NCI-H2107 (cell line): ENCODE measurements at places on chromosomes 13 and 19.

- no peak for DNase-seq
Observed at GRCh38 chr19:38252941-38253691, 3.1 kb downstream of the PPP1R14A start.

GRCh38 chr13:111792956-111793355 lies 274.0 kb upstream of the SOX1 start:
- DNase-seq = no peak

DNA sequence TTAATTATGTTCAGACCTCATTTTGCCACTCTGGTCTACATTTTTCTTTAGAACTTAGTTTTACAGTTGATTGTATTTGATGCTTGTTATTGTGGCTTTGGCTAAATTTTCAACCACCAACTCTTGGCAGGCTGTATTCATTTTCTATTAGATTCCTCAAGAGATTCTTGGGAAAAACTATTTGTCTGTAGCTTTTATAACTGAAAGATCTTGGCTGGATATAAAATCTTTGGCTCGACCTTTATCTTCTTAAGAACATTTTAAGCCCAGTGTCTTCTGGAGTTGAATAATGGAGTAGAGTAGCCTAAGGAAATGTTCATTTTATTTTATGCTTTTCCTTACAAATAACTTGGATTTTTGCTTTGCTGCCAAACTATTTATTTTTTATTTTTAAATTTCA lies 848.5 kb downstream of the PCDH17 start:
- no peak for DNase-seq

- DNase-seq = no peak
Observed at GRCh38 chr13:94327318-94327717, 152.2 kb downstream of the DCT start.

- no peak for DNase-seq
Observed at GRCh38 chr19:12695096-12695495, 1.3 kb downstream of the FBXW9 start.

- DNase-seq = no peak
Observed at GRCh38 chr13:48318377-48318811, 14.8 kb downstream of the RB1 start.

DNA sequence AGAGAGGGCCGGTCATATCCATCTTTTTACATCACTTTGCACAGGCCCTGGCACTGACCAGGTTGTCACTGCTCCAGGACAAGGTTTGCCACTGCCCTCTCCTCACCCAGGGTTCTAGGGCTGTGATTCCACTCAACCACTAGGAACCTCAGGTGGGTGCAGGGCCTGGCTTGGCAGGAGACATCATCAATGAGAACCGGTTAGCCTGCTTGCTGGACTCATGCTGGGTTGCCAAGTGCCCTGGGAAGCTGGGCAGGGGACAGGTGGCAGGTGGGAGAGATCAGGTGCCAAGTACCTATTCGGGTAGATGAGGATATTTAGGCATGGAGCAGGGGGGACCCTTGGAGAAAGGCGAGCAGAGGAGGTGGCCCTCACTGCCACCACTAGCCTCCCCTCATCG lies 4.2 kb upstream of the CERS4 start:
- DNase-seq = peak; percentile 57

GRCh38 chr13:57825066-57825465 lies 193.5 kb downstream of the PCDH17 start:
- no peak for DNase-seq

DNA sequence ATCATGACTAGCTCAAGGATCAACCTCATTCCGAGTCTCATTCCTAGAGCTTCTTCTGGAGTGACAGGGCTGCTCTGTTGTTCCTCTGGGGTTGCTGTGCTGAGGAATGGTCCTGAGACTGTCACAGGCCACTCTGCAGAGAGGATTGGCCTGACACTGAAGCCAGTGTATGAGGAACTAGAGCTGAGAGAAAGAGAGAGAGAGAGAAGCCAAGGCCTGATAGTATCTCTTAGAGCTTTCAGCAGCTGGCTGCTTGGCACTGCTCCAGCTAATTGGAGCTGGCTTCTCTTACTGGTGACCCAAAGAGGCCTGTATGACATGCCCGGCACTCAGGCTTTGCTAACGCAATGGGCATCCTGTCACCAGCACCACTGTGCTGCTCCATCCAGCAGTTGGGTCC lies 73.4 kb upstream of the FLT1 start:
- no peak for DNase-seq

DNA sequence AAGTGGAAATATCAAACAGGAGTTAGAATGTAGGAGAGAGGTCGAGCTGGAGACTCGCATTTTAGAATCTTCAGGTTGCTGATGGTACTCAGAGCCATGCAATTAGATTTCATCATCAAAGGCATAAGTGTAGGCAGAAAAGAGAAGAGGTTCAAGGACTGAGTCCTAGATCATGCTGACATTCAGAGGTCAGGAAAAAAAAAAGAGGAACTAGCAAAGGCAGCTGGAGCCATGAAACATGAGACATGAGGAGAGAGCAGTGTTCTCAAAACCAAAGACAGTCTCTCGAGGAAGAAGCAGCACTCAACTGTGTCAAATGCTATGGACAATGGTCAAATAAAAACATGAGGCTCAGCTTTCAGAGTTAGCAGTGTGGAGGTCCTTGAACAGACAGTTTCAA lies 12.4 kb upstream of the TPP2 start:
- DNase-seq = no peak

DNA sequence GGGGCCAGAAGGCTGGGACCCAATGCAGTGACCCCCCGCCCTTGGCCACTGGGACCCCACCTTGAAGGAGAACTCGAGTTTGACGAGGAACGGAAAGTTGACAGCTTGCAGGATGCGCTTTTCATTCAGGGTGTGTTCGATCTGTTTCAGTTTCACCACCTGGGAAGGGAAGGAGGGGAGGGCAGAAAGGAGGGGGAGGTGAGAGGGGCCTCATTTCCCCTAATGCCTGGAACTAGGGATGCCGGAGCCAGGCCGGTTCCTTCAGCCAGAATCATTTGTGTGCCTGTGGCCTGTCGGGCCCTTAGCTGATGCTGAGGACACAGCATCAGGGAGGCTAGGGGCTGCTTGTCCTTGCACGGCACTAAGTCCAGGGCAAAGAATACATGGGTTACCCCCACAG lies 12.2 kb upstream of the SAMD1 start:
- no peak for DNase-seq

DNA sequence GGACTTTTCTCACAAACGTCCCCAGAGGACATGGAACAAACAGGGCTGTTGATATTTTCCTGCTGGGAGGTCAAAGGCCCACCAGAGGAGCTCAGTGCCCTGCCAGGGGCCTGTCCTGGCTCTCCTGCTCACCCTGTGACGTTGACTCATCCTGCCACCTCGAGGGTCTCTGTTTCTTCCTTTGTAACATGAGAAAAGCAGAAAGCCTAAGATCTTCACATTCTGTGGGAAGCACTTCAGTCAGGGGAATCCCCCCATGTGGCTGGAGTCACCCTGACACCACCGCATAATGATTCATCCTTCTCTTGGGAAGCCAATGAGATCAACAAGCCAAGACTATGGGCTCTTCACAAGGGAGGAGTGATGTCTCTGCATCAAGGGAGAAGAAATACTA lies 147.9 kb downstream of the KATNAL1 start:
- DNase-seq = no peak

DNA sequence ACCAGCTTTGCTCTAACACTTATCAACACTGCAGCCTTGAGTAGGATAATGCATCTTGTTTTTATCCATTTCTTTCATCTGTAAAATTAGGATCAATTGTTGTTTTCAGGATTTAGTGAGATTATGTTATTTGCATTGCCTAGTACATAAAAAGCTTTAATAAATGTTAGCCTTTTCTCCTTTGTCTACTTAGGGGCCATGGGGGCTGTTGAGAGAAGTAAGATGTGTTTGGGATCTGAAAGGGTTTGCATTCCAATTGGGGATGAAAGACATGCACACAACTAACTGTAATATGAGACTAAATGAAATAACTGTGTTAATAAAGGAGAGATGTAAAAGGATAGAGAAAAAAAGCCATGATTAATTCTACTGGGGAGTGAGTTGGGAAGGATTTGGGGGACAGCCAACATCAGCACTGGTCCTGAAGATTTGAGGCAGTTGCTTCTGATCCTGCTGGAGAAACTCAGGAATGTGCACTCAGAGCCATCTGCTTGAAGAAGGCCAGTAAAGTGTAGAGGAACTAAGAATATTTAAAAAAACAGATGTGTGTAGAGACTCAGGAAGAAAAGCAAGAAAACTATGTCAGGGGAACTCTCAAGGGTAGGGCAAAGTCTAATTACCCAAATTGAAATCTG lies 236.3 kb downstream of the OLFM4 start:
- DNase-seq = no peak

- no peak for DNase-seq
Observed at GRCh38 chr19:49431330-49431749, 6.2 kb downstream of the GFY start.

- no peak for DNase-seq
Observed at GRCh38 chr13:73922493-73923393, 211.5 kb downstream of the KLF12 start.

DNA sequence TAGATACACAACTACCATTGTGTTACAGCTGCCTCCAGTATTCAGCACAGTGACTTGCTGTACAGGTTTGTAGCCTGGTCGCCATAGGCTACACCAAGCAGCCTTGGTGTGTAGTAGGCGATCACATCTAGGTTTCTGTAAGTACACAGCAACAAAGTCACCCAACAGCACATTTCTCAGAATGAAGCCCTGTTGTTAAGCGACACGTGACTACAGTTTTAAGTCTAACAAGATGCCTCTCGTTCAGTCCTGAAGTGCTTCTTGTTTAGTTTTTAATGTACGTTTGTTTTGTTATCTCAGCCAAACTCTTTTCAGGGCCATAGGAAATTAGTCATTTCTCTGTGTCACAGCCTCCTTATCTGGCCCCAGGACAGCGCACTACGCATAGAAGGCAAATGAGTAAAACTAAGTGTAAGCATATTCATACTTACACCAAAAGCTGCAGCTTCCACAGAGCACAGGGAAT lies 50.0 kb upstream of the GPR183 start:
- DNase-seq = no peak

DNA sequence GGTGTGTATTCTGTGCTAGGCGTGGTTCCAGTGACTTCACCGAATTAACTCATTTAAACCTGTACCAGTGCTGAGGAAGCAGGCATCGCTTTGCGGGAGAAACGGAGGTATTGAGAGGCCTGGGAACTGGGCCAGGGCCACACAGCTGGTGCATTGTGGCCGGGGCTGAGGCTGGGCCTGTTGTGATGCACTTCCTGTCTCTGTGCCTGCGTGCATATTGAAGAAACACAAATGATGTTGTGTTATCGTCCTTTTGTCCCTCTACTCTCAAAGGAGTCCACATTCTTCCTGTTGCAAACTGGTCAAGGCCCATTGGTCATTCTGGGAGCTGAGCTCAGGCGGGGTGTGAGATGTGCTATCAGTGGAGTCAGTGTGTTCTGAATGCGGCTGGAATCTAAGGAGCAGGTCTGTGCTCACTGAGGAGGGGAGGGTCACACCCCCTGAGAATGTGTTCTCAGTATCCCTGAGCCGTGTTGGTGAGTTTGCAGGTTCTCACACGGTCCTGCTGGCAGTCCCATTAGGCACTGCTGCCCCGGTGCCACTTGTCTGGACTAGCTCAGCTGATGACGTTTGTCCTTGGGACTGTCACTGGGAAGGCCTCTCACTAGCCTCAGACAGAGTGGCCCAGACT lies 62.1 kb downstream of the ARHGEF7 start:
- no peak for DNase-seq

- DNase-seq = no peak
Observed at GRCh38 chr13:37715606-37716015, 117.0 kb upstream of the POSTN start.

DNA sequence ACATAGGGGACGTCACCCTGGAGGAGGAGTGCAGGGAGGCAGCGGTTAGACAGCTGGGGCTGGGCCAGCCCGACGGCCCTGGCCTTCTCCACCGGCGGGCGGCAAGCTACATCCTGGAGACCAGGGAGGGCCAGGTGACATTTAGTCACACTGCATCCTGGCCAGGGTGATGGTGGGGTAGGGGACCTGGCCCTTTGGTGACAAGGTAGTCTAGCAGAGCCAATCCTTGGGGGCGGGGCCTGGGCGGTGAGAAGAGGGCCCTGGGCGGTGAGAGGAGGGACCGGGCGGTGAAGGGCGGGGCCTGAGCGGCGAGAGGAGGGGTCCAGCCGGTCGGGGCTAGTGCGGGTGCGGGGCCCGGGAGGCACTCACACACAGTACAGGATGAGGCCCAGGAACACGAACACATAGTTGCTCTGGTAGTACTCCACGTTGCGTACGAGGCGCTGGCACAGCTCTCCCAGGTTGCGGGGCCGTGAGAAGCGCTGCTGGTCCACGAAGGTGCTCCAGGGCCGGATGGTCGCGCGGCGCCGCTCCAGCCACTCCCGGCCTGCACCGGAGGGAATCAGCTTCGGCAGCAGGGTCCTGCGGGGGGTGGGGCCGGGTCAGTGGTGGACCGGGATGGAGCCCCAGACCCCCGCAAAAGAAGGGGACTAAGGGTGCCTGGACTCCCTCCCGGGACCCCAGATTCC lies 610 bp downstream of the RABAC1 start:
- DNase-seq = peak; percentile 59

- DNase-seq = no peak
Observed at GRCh38 chr19:45976178-45976577, 2.5 kb upstream of the NOVA2 start.

DNA sequence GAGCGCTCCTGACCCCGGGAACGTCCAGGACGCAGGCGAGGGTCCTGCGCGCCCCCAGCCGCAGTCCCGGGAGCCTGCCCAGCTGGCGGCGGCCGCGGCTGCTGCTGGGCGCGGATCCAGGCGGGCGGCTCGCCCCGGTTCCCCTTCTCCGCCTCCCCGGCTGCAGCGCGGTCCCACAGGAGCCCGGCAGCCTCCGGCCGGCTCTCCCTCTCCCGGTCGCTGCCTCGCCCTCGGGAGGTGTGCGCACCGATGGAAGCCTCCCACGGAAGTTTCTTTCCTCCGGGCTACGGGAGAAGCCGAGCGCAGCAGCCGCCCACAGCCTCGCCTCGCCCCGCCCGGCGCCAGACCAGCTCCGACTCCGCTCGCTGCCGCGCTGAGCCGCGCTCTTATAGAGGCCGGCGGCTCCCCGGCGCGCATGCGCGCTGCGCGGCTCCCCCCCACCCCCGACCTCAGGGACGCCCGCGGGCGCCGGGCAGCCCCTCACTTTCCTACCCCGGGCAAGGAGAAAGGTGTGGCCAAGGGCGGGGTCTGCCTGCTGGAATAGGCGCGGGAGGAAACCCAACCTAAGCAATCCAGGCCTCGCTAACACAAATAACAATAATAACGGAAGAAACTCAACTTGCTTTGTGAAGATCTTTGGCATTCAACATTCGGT lies at the start of gene SHISA2:
TSS of gene SHISA2 (minus strand) at position 360 of the 655 bp plus-strand sequence. CDS start 1,041 bp downstream, outside the sequence.
- peak; percentile 13 for DNase-seq

- DNase-seq = no peak
Observed at GRCh38 chr13:111383591-111384440, 63.4 kb downstream of the TEX29 start.

GRCh38 chr13:25733696-25734435 lies 317.9 kb downstream of the SHISA2 start:
- no peak for DNase-seq

GRCh38 chr13:79566118-79566517 lies 85.2 kb downstream of the NDFIP2 start:
- no peak for DNase-seq

DNA sequence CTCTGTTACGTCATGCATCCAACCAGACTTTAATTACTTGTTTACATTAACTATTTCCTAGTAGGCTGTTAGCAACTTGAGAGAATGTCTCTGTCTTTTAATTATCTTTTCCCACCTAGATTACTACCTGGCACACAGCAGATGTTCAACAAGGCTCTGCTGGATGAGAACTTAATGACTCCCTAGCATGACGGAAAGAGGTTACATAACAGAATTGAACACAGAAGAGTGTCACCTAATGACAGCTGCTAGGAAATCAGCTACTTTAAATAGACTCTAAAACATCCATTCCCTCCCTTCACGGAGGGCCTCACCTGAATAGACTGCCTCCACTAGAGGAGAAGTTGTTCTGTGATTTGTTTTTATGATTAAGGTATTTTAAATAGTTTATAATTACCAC lies 110.8 kb downstream of the TEX29 start:
- peak; percentile 13 for DNase-seq
